NCI-H146 (cell line): ENCODE measurements at places on chromosomes 5 and 9.

GRCh38 chr5:163696579-163696887, 191.1 kb downstream of the MAT2B start:
- DNase-seq = no peak

- DNase-seq = no peak
Measured at GRCh38 chr5:746258-746761, 38.2 kb downstream of the ZDHHC11B start.

- DNase-seq = no peak
Measured at GRCh38 chr5:10885026-10885425, 124.0 kb upstream of the DAP start.

- DNase-seq = no peak
Measured at GRCh38 chr9:98615633-98616032, 93.1 kb downstream of the GABBR2 start.

DNA sequence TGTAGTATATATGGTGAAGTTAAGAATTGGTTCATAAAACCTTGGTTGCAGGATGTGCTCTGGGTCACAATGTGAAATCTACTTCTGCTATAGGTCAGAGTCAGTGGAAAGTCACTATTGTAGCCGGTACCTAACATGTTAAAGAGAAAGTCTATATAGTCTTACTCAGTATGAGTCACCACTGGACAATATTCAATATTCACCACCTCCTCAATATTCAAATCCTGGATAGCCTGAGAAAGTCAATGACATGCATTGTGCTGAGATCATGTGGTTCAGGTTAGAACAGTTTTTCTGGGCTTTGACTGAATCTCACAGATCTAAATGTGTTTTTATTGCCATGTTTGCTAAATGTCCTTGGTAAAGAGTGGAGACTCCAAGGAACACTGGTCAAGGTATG, 108.8 kb downstream of the HMHB1 start:
- DNase-seq = no peak

DNA sequence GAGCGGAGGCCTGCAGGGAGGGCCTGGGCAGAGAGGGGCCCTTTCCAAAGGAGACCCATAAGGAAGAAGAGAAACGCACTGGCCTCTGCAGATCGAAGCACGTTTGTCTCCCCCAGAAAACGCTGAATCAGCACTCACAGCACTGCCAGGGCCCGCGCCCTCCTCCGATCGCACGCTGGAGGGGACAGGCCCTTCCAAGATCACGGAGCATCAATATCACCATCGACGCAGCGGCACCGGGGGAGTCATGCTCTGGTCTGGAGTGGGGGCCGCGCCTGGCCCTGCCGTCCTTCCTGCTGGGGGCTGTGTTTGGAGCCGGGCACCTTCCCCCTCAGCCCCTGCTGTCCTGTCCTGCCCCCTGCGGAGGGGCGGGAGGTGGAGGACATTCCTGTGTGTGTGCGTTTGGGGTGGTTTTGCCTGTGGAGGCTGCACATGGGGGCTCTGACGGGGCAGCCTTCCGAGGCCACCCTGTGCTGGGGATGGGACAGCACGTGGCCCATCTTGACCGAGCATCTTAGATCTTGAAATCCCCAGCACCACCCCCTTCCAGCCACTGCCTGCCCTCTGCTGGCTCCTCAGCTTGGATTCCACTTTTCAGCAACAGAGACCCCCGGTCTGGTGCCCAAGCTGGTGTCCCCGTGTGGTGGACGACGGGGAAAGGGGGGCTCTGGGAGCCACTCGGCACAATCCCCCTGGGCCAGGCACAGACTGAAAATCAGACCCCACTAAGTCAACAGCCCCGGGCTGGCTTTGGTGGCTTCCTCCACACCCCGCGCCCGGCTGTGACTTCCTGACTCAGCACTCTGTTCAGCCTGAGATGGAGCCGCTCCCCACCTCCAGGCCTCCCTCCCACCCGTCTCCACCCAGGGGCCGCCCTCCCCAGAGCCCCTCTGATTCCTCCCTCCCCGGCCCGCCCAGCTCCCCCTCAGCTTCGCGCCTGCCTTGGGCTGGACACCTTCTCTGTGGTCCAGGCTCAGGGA, 8.3 kb downstream of the TMEM250 start:
- no peak for DNase-seq

GRCh38 chr5:16934123-16934522, 2.0 kb downstream of the MYO10 start:
- DNase-seq = peak; percentile 65
